Right atrium auricular region (tissue), 2 donors: ENCODE measurements at places on chromosomes 6 and 20.

DNA sequence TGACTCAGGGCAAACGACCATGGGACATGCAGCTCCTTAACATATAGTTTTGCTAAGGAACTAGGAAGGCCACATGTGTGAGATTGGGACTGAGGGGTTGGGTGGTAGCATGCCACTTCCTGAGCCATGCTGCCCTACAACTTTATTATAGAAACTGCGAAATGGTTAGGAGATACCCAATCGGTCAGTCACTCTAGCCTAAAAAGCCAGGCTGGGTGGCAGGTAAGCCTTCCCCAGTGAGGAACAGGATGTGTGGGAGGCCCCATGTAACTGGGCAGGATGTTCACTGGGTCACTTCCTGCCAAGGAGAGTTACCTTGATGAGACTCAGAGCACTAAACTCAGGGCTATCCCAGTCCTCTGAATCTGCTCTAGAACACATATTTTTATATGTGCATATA, 123.5 kb downstream of the MAP3K7 start:
- DNase-seq = no peak

- no peak for DNase-seq
Measured at GRCh38 chr20:33359399-33360261, 41.7 kb downstream of the CDK5RAP1 start.

DNA sequence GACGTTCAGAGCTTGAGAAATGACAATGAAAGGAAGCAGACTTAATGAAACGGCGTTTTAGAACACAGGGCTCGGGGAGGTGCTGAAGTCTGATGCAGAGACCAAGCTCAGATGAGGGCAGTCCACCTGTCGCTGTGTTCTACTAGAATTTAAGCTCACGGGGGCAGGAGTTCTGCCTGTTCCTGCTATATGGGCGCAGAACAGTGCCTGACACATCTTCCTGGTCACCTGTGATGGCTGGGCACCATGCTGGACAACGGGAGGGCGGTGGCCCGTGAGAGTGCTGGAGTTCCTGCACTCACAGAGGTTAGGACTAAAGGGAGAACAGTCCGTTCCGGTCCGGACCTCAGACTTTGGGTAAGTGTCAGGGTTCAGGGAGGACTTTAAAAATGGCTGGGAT, 130.6 kb downstream of the ERMARD start:
- DNase-seq = peak; percentile 52

DNA sequence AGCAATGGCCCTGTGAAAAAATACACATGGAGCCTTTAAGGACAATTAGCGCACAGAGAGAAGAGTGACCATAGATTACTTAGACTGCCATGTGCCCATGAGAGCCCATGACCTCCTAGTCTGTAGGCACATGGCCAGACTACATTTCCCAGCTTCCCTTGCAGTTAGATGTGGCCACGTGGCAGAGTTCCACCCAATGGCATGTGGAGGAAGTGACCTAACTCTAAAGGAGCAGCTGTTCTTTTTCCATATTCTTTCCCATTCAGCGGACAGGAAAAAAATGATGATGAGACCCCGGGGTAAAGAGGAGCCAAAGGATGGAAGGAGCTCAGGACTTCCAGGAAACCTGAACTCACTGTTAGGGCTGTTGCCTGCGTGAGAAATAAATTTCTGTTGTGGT, 116.6 kb downstream of the CBLN4 start:
- no peak for DNase-seq

GRCh38 chr6:78492351-78493017, 374.9 kb upstream of the IRAK1BP1 start:
- DNase-seq = no peak

GRCh38 chr6:63448229-63448628, 124.1 kb upstream of the LOC128125822 start:
- no peak for DNase-seq

DNA sequence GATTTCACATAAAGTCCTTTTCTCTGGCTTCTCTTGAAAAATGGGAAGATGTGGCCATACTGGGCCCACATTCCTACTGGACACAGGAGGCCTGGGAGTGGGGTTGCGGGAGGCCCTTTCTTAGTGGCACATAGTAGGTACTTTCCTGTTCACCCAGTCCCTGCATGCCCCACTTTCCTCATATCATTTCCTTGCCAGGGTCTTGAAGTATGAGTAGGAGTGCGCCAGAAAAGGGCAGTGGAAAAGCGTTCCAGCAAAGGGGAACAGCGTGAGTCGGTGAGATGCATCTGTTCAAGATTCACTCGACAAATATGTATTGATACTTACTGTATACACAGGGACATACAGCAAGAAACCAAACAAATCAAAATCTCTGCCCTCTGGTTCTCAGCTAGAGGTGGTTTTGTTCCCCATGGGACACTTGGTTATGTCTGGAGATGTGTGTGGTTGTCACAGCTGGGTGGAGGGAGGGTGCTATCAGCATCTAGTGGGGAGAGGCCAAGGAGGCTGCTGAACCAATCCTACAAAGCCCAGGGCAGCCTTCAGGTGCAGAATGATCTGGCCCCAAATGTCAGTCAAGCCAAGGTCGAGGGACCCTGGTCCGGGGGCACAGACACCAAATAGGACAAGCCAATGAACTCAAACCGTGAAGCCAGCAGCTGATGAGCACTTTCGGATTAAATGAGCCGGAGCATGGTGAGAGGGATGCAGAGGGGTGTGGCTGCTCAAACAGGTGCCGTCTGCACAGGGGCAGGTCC, 151.4 kb downstream of the CEBPB start:
- no peak for DNase-seq

- DNase-seq = peak; percentile 4
Measured at GRCh38 chr20:58549231-58550209, 34.3 kb upstream of the APCDD1L start.

DNA sequence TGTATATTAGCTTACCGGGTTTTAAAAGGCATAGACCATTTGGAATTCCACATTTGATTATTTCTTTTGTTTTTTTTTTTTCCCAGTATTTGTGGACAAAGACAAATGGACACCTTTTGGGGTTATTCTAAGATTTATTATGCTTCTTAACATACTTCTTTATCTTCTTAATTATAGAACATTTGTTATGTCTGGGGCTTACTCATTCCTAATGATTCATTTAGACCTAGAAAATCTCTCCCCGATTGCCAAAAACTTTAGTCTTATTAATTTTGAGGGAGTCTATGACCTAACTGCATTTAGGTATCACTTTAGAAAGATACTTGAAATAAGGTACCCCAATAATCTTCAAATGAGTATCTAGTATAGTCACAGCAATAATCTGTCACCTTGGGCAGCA, 170.7 kb upstream of the PREP start:
- DNase-seq = no peak

GRCh38 chr6:82690283-82690682, 326.7 kb downstream of the TPBG start:
- DNase-seq = no peak

DNA sequence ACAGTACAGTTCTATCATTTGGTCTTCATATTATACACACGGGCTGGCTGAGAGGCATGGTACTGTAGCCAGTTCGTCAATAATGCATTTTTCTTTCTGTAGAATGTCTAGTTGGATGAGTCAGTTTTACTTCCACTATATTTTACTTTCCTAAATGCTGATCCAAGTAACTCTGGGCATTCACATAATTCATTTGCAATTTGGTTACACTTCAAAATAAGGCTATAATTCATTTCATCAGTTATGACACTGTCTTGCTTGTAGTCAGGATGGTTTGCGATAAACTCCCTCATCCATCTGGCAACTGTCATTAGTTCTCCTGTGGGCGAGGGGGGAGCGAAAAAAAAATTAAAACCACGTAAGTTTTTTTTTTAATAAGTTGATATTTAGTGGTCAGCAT, 46.3 kb downstream of the GCLC start:
- DNase-seq = no peak

GRCh38 chr20:60408435-60408834, 450.2 kb downstream of the CDH26 start:
- no peak for DNase-seq

DNA sequence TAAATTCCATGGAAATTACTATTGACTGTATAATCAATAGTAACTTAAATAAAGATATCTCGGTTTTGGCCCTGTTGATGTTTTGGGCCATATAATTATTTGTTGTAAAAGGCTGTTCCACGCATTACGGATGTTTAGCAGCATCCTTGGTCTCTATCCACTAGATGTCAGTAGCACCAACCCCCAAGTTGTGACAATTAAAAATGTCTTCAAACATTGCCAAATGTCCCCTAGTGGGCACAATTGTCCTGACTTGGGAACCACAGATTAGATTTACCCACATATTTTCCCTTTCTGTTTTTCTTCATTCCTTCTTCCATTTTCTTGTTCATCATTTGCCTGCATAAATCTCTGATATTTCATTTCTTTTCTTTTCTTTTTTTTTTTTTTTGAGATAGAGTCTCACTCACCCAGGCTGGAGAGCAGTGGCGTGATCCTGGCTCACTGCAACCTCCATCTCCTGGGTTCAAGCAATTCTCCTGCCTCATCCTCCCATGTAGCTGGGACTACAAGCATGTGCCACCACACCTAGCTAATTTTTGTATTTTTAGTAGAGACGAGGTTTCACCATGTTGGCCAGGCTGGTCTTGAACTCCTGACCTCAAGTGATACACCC, 13.6 kb upstream of the WFDC8 start:
- no peak for DNase-seq

GRCh38 chr6:113392551-113393055, 464.5 kb upstream of the MARCKS start:
- DNase-seq = no peak

GRCh38 chr6:31737315-31737990, 1.1 kb upstream of the CLIC1 start:
- no peak for DNase-seq

- no peak for DNase-seq
Measured at GRCh38 chr6:137968901-137969300, 101.8 kb downstream of the TNFAIP3 start.

DNA sequence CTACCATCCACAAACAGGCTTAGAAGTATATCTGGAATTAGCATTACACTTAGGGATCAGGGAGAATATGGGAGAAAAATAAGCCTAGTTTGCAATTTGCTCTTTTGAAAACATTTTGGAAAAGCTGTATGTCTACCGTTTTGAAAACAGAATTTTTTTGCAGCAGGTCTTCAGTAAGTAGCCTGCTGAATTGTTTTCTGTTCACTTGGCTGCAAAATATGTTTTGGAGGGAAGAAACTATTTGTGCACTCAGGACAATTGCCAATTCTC, 39.6 kb downstream of the ILRUN start:
- no peak for DNase-seq

- DNase-seq = no peak
Measured at GRCh38 chr6:99563056-99563723, 5.3 kb downstream of the CCNC start.

DNA sequence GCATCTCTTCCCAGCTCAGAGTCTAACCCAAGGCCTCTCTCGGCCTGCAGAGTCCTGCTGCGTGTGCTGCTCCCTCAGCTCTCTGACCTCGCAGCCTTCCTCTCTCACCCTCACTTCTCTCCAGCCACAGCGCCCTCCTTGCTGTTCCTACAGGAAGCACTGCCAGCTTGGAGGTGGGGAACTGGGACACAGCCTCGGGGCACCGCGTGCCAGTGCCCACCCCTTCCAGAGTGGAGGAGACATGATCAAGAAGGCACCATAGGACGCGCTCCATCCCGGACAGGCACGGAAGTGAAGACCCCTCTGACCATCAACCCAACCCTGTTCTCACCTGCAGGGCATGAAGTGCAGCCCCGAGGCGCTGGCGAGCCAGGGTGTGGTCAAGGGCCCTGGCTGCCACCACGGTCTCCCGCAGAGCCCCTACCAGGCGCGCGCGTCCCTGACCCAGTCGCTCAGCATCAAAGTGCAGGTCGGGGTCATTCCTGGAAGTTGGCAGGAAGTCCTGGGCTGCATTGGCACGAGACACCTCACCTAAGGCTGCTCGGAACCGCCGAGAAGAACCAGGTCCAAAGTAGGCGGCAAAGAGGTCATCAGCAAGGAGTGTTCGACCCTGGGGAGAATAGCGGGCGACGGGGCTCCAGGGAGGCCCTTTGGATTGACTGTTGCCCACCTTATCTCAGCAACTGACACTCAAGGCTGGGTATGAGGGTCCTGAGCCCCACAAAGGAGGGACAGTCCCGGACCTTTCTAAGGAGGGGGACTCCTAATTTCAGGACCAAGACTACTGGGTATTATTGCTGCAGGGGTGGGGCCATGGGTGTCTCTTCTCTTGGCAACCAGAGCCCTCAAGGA, 1.3 kb downstream of the VWA7 start:
- DNase-seq = no peak

DNA sequence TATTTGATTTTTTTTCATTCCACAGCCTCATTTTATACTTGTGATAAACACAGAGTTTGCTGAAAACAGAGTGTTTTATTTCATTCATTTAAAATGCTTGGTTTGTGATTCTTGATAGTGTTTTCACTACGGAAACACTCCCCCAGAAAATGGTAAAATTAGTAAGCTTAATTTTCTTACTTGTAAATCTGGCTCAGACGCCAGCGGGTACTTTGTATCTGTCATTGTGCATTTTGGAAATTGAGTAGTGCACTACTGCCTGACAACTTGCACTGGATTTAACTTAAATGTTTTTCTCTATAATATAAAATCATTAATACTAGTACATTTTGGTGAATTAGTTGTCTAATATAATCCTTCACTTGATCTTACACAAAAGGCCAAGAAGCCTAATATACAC, 37.0 kb upstream of the HINT3 start:
- DNase-seq = no peak

DNA sequence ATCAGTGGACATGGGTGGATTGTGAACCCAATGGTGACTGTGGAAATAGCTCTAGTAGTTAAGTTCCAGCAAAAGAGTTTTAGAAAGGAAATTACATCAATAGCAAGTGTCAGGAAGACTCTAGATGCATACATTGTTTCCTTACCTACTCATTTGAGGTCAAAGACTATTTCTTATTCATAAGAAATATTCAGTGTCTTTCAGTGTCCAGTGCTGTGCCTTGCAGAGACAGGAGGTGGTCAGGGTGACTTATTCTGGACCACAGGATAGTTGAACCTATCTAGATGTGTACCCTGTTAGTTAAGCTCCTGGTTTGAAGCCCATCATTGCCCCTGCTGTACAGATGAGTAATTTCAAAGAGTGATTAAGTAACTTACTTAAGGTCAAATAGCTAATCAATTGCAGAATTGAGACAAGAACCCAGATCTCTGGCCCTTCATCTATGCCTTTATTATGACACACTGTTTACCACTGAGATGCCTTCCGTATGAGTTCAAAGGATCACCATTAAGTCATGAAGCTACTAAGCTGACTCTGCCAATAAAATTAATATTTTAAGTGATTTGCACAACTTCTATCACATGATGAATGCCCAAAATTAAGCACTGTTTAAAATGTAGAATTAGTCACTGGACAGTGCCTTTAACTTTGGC, 136.1 kb downstream of the PDSS2 start:
- no peak for DNase-seq

- no peak for DNase-seq
Measured at GRCh38 chr20:50320005-50320900, 129.6 kb downstream of the CEBPB start.

GRCh38 chr6:119966484-119966883, 616.9 kb upstream of the MAN1A1 start:
- DNase-seq = no peak
